NCI-H2029 (cell line): ENCODE measurements at places on chromosomes 1 and 21.

DNA sequence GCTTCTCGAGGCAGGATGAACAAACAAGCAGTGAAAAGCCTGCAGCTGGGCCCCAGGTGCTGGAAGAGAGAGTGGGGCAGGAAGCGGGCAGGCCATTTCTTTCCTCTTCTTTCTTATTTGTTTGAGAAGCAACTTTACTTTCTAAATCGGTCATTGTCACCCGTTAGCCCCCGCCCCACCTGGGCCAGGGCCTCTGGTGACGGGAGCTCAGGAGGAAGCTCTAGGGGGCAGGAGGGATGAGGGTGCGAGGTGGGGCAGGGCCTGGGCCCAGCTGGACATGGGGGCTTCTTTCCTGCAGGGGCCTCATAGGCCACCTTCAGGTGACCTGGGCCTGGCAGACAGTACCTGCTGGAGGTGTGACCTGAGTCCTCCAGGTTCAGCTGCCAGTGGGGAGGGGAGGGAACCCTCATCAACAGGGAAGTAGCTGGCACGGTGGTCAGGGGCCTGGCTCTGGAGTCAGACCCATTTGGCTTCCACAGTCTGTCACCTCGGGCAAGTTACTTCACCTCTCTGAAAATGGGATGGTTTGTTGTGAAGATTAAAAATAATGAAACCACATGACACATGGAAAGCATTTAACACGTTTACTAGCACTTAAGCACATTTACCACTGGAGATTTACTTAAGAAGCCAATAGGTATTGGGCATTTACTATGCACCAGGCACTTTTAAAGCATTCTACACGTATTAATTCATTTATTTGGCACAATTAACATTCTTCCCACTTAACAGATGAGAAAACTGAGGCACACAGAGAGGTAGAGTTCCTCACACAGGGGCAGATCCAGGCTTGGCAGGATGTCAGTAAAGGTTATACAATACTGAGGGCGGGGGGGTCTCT, 54.1 kb upstream of the ID3 start:
- DNase-seq = no peak

GRCh38 chr1:33727310-33727709, 136.6 kb upstream of the HMGB4 start:
- no peak for DNase-seq

- DNase-seq = no peak
Measured at GRCh38 chr1:85484264-85484663, 19.3 kb upstream of the DDAH1 start.

DNA sequence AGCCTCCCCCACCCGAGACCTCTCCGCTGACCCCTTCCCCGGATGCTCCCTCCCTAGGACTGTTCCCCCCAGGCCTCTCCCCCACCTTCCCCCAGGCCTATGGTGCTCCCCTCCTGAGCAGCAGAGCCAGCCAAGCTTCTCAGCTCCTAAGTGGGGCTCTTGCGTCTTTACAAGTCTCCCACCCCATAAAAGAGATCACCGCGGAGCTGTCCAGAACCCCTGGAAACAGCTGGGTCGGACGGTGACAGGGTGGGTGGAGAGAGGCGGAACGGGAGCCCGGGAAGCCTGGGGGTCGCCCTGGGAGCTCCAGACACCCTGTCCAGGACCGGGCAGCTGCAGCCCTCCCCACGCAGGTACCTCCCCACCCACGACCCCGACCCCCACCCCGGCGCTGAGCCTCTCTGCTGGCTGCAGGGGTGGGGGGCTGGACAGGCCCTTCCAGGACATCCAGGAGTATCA, 61.2 kb downstream of the WNT9A start:
- DNase-seq = no peak

- DNase-seq = no peak
Measured at GRCh38 chr21:44982558-44983250, 42.9 kb downstream of the SLX9 start.
